ENCODE measurements at places on chromosomes 12 and 14.

GRCh38 chr14:65771271-65771670 is 358.7 kb downstream of the FUT8 start:
- no peak for DNase-seq

DNA sequence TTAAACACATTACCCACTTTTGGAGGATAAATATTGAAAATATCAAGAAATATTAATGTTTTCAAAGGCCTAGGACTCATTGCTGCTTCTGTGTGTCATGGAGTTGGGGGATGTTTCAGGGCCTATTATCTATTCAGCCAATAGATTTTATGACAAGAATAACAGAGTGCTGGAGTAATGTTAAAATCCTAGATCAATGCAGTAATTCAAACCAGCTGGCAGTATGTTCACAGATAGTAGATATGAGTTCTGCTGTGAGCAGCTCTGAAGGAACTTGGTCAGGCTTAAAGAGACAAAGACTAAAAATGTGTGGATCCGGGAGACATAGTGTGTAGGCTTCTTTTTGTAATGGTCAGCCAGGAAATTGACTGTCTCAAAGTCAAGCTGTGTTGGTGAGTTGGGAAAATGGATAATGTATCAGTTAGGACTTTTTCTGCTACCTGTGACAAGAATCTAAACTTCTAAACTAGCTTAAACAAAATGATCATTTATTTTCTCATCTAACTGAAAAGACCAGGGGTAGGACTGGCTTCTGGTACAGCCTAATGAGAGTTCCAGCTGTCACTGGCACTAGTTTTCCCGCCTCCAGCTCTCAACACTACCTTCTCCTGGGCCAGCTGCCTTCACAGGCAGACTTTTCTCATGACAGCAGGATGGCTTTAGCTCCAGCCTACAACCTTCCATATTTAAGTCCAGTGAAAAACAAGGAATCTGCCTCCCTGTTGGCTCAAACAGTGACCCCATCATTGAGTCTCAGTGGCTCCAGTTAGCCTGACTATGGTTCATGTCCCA is 16.3 kb upstream of the POLR3B start:
- no peak for DNase-seq

- peak; percentile 74 for DNase-seq
Observed at GRCh38 chr12:75479963-75480461, 543 bp upstream of the GLIPR1 start.

GRCh38 chr12:11881835-11882234 is 188.9 kb upstream of the BCL2L14 start:
- no peak for DNase-seq

DNA sequence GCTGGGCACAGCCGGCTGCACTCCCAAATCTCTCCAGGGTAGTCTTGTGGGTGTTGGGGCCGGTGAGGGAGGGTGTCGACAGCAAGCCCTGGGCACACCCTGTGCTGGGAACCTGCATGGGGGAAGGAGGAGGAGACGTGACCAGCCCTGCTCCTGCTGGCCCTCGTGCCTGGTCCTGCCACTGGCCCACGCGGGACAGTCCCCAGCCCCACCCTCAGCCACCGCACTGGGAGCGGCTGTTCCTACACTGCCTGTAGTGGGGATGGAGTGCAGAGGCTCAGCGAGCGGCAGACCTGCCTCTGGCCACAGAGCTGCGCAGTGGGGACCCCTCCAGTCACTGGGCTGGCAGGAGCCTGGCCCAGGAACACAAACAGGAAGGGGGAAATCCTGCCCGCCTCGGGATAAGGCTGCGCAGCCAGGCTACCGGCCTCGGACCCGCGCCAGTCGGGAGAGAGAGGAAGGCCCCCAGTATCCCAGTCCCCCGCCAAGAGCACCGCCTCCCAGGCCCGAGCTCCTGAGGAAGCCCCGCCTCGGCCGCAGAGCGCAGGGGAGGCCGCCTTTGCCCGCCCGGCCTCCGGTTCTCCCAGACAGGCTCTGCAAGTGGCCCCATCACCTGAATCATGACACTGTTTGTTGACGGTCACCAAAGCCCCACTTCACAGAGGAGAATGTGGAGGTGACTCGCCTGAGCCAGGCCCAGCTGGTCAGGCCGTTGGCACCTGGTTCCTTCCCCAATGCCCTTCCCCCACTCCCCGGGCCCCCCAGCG is 10.6 kb downstream of the AHNAK2 start:
- DNase-seq = peak; percentile 40

Measured in iris pigment epithelial cell (primary cell).